ENCODE measurements at places on chromosomes 5 and 9. TPM values are rescaled to one million over a fixed set of nuclear protein-coding genes. Genes with fewer than 3 reads are reported as not detected.

GRCh38 chr9:99030092-99030511 lies 74.8 kb upstream of the TGFBR1 start:
- no peak for DNase-seq

DNA sequence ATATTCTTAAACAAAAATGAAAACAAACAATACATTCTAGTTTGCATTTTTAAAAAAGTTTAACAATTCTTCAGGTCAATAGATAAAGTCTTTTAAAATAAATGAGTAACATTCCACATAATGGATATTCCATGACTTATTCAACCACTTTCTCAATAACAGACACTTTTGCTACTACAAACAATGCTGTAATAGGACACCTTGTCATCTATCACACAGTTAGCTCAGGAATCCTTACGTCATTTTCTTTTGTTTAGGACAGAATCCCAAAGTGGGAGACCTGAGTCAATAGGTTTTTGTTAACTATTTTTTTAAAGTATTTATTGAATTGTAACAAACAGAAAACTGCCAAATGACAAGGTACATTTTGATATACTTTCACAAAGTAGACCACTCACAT lies 72.5 kb downstream of the CEP120 start:
- DNase-seq, result no peak

GRCh38 chr5:110225949-110226348 lies 500.5 kb downstream of the TMEM232 start:
- DNase-seq, result no peak

DNA sequence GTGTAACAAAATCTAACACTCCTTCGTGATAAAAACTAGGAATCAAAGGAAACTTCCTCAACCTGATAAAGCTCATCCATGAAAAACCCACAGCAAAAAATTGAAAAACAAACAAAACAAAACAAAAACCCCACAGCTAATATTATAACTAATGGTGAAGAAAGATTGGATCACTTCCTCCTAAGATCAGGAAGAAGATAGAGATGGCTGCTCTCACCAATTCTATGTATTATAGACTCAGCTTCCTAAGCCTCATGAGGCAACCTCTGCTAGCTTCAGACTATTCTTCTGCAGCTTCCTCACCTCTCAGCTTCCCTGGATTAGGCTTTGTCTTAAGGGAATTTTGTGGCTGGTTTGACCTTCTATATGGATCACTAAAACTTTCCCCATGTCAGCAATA lies 40.1 kb downstream of the PHAX start:
- DNase-seq, result no peak

The PCDHAC1 gene
- total RNA-seq, result 0.65 TPM

The MYORG gene
- 6.0 TPM for total RNA-seq

GRCh38 chr5:16115140-16115539 lies 64.5 kb downstream of the MARCHF11 start:
- DNase-seq, result no peak

DNA sequence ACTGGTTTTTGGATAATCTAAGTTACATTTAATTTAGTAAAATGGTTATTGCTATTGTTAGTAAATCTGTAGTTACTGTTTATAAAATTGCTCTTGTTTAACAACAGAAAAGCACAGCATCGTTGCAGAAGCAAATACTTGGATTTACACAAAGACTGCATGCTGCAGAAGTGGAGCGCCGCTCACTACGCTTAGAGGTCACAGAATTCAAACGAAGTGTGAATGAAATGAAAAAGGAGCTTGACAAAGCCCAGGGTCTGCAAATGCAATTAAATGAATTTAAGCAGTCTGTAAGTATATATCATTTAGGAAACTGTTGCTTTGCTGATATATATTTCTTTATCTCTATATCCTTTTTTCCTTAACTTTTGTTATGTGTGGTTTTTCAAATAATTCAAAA lies 226.0 kb downstream of the CCDC171 start:
- DNase-seq, result no peak

The PRDM9 gene
- total RNA-seq, result not detected

- no peak for DNase-seq
Observed at GRCh38 chr5:108760512-108760911, 12.8 kb downstream of the FER start.

GRCh38 chr5:156361436-156362109 lies 34.6 kb downstream of the SGCD start:
- no peak for DNase-seq

The ATP6V1G1 gene
- total RNA-seq, result 71.5 TPM

The HDAC3 gene
- 21.1 TPM for total RNA-seq

DNA sequence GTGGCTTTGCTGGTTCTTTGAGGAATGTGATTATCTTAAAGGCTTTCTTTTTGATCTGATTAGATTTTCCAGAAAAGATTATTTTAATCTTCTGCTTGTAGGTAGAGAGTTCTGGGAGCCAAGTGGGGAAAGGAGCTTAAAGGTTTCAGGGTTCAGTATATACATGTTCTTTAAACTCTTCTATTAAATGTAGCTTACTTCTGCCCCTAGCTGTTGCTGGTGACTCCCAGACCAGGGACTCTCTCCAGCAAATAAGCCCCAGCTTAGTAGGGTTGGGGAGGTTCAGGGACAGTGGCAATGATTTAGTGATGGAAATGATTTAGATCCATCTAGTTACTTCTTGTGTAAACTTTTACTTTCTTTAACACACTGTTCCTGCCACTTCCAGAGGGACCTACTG lies 72.2 kb downstream of the SLC12A2 start:
- DNase-seq, result no peak

DNA sequence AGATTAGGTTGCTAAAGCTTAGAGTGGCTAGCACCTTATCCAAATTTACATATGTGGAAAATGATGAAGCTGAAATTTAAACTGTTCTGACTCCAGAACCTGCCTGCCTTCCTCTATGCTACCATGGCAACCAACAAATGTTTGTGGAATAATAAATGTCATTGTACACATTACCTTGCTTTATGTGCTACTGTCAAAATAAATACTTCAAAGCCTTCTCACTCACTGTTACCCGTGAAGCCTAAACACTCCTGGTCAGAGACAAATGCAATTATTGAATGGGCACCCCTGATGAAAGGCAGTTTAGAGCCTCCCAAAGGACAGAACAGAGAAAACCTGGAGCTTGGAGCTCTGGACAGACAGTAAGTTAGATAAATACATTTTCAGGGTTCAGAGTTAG lies 158.6 kb downstream of the FAM114A2 start:
- DNase-seq, result no peak

DNA sequence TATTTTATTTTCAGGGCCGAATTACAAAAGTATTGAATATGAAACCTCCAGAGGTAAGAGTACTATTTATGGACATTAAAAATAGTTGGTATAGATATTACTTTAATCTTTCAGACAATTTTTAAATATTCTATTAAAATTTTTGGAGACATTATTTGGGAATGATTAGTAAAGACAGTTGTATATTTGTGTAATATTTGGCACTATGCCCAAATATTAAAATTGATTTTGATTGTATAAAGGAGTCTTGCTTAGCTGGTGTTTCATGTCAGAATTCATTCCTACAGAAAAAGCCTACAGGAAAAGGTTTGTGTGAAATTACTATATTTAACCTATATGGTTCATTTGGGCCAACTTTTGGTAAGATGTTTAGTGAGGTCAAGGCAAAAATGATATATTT lies 5.5 kb downstream of the SMC2 start:
- DNase-seq, result no peak

DNA sequence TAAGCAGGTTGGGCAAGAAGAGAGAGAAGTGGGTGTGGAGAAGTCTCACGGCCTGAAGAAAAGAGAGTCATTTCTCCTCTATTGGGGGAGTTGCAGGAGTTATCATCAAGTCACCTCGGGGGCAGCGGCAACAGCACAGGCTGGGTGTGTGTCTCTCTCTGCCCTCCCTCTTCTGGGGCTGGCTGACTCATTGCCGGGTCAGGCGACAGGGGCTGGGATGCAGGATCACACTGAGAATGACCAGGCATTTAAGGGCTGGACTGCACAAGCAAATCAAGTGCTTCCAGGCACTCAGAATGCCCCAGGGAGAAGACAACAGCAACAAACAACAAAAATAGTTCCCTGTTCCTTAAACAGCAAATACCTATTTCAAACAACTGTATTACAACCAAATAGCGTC lies 6.3 kb upstream of the EQTN start:
- DNase-seq, result peak; percentile 25

The LHX3 gene
- total RNA-seq, result not detected

DNA sequence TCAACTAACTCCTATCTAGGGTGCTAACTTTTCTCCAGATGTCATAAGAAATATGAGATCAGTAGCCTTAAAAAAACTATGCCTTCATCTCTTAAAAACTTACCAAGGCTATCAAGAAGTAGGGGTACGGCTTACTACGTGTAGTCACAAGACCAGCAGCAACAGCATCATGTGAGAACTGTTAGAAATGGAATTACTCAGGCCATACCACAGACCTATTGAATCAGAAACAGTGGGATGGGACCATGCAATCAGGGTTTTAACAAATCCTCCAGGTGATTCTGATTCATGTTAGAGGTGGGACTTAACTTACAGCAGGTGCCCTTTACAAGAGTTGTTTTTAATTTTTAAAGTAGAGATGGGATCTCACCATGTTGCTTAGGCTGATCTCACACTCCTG lies 4.6 kb downstream of the IFNE start:
- DNase-seq, result no peak

- no peak for DNase-seq
Observed at GRCh38 chr5:175384724-175385552, 59.0 kb downstream of the DRD1 start.

DNA sequence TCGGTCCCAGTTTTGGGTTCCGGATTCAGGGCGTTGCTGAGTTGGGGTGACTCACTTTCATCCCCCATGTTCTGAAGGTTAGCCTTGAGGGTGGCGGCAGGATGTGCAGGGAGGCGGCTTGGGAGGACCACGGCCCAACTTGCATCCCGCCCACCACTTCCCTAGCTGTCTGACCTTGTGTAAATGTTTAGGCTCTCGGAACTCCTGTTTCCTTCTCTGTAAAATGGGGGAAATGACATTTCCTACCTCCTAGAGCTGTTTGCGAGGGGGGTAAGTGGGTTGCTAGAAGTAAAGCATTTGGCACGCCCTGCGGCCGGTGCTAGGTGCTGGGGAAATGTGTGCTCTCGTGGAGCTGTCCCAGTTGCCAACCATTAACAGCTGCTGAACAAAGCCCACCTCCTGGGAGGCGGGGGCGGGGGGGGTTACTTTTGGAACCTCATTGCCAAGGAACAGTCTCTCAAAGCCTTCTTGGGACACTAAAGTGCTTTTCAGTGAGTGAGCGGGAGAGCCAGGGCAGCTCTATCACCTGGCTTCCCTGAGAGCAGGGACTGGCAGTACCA lies 27.5 kb downstream of the PTGES2 start:
- DNase-seq, result peak; percentile 64

- no peak for DNase-seq
Observed at GRCh38 chr9:106880081-106880480, 17.1 kb downstream of the ZNF462 start.

The FYB1 gene
- total RNA-seq, result 5.0 TPM

GRCh38 chr5:95684361-95684760 lies 1.6 kb upstream of the SPATA9 start:
- no peak for DNase-seq

DNA sequence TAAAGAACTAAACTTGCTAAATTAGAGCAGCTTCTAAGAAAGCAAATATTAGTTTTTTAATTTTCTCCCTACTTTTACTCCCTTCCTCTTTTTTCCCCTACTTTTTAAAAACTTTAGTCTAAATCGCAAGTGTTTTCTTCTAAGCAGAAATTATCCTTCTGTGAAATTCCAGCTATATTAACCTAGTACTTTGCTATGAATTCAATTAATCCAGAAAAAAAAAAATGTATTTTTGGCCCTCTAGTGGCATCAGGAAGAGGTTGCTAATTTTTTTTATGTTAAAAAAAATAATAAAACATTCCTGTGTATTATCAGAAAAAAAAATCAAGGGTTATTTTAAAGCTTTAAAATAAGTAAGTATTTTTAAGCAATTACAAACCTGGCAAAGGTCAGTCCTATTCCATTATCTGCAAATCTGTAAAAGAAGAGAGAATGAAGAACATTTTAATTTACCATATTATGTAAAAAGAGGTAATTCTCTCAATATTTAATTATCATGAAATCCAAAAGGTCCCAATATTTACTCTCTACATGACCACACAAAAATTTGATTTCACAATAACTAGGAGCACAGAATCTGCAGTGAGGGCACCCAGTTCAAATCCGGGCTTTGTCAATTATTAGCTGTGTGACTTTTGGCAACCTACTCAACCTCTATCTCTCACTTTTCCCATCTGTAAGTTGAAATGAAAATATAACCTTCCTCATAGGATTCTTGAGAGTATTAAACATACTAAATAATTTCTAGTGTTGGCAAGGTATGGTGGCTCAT lies 52.0 kb downstream of the CEMIP2 start:
- no peak for DNase-seq

GRCh38 chr5:172635038-172635437 lies 6.0 kb upstream of the NEURL1B start:
- no peak for DNase-seq

- DNase-seq, result no peak
Observed at GRCh38 chr9:128180447-128180846, 10.9 kb downstream of the CIZ1 start.

The ACOT12 gene
- total RNA-seq, result not detected

DNA sequence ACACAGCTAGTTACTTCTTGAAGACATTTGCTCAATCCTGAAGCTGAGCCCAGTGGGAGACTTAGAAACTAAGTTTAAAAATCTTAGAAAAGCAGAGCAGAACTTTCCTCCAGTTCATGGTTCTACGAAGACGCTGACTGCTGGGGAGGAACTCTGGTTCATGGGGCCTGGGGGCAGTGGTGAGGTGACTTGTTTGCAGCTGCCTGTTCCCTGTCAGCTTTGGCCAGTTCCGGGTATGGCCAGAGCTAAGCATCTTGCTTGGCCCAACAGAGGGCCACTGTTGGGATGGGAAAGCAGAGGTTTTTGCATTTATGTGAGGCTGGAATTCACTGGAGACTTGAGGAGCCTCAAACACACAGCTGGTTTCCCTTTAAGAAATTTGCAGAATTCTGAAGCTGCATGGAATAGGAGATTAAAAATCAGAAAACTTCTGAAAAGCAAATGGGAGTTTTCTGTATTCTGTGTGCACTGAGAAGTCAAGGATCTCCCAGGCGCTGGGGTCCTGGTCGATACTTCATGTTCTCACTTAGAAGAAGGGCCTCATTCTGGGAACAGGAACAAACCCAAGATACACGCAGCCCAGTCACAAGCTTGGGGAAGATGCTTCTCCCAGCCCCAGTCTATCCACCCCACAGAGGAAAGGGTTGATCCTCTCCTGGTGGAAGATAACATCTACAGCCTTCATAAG lies 10.6 kb upstream of the HMHB1 start:
- DNase-seq, result no peak

The PHF24 gene
- 0.32 TPM for total RNA-seq

The FOXD4L5 gene
- 0.10 TPM for total RNA-seq

The SLIT3 gene
- 117 TPM for total RNA-seq

The LHFPL2 gene
- 23.9 TPM for total RNA-seq

DNA sequence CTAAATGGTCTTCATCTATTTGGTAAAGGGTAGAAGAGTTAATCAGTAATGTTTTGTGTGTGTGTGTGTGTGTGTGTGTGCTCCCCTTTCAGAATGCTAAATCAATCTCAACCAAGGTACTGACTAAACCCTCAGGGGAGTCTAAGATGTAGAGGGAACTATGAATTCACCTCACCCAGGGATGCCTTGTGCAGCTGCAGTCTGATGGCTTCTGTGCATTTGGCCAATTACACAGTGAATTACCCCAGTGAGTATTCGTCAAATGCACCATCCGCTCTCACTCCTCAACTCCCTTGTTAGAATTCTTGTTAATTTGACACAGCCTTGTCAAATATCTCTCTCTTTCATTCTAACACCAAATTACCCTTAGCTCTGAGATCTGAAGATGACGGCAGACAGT lies 234.6 kb downstream of the GABRB2 start:
- no peak for DNase-seq
